ENCODE measurements at places on chromosomes 11 and 22.

DNA sequence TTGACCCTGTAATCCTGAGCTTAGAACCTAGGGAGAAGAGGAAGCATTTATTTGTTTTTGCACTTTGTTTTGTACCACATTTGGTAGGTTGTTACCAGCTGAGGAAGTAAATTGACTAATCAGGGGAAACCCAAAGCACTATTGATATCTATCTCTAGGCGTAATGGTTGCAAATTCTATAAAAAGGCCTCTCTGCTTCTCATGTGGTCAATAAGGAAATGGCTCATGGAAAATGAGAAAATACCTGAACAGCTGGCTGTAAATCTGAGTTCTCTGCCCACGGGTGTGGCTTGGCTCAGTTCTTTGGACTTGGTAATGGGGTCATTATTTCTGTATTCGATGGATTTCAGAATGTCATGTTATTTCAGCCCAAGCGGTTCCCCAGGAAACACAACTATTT is 42.4 kb downstream of the BARX2 start:
- DNase-seq: no peak

- no peak for DNase-seq
Observed at GRCh38 chr11:69892237-69892985, 73.2 kb upstream of the FGF3 start.

- DNase-seq: no peak
Observed at GRCh38 chr22:46047226-46047625, 70.3 kb upstream of the WNT7B start.

- no peak for DNase-seq
Observed at GRCh38 chr11:82191695-82192094, 542.0 kb downstream of the FAM181B start.

DNA sequence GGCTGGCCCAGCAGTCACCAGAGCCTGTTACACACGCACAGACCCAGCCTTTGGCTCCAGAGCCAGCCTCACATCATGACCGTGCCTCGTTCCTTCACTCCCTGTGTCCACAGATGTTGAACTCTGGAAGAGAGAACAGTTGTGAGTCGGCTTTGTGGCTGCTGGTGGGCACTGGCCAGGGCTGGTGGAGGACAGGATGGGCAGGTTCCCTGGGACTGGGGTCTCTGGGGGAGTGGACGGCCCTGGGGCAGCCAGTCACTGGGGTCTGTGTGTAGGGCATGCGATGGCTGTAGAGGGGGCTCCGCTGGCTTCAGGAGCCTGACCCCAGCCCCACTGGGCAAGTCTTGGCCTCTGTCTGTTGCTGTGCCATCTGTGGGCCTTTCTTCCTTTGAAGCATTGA is 1070.1 kb downstream of the BRD1 start:
- no peak for DNase-seq

DNA sequence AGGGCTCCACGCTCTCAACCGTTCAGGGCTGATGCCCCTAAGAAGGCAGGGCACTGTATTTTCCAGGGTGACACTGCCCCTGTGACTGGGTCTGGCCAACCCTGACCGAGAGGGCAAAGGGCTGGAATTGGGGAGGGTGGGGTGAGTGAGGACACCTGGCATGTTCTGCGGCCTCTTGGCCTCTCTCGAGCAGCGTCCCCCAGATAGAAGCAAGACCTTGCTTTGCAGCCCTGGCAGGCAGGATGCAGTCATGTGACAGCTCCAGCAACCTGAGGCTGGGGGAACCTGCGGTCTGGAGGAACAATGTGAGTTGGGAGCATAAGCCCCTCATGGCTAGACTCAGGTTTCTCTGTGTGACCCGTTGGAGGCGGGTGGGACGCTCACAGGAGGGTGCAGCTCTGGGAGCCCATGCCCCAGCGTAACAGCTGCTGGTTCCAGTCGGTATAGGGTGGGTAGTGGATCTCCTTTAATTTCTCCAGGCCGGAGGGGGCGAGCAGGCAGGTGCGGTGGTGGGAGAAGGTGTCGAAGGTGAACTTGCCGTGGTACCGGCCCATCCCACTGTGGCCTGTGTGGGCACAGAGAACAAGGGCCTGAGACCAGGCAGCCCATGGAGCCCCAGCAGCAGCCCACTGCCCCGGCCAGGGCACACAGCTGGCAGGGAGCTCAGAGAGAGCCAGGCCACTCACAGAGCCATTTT is 11.4 kb downstream of the ALDH3B2 start:
- no peak for DNase-seq

- DNase-seq: no peak
Observed at GRCh38 chr22:40685406-40685805, 6.1 kb downstream of the MCHR1 start.

DNA sequence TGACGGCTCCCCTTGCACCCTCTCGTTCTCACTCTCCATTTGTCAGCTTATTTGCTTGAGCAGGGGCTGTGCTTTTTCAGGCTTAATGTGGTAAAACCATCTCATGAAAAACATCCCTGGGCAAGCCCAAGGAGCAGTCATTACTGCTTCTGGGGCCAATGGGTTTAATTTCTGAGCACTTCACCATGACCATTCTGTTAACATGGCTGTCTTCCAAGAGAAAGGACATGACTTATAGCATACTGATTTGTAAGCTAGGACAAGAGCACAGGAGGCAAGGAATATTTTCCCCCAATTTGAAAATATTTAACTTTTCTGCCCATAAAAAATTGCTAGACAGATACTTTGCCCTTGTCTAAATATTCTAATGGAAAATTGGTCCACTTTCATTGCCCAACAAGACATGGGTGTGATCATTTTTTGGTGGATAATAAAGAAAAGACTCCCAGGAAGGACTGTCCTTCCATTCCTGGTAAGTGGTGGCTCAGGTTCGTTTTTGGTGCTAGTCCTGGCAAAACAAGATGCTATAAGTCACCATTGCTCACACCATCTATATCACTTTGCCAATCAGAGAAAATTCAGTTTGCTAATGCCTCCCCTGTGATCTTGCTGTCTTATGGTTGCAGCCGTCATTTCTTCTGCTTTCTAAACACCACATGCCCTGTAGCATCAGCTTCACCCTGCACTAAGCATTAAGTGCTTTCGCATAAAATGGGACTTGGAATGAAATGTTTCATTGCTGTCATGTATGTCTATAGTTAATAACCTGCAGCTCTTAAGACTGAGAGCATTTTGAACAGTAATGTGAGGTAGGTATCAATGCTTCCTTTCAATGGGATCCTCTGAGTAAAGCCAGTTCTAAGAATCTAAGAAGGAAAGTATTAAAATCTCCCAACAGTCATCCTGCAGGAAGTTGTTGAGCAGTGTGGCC is 108.5 kb downstream of the DBX1 start:
- DNase-seq: no peak

GRCh38 chr22:24937114-24937513 is 9.4 kb downstream of the LHFPL7 start:
- DNase-seq: no peak

DNA sequence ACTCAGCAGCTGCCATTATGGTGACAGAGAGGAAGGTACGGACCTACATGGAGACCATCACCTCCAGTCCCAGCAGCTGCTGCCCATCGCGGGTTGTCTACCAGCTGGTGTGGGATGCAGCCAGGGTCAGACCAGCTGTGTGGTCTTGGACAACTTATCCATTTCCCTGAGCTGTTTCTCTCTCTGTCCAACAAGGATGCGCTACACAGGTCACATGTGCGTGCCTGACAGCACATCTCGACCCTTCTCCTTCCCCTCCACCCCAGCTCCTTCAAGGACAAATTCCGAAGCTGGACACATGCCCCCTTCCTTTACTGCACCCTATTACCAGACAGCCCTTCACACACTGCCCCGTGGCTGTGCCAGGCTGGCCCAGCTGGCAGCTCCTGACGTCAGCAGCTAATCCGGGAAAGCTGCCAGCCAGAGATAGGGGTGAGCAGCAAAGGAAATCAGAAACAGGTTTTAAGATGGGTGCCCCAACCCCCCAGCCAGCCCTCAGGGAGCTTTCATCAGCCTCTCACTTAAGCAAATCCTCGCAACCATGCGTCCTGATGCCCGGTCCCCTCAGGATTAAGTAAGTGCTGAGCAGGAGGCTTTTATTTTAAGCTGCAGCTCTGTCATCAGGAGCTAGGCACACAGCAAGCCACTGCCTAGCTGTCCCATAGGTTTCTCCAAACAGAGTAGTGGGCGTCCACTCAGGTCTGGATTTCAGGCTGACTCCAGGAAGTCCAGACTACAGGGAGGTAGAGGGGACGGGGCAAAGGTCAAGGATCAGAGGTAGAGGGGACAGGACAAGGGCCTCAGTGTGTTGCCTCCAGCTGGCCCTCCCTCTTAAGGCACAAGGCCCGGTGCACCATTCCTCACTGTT is 20.3 kb downstream of the TEF start:
- peak; percentile 61 for DNase-seq

DNA sequence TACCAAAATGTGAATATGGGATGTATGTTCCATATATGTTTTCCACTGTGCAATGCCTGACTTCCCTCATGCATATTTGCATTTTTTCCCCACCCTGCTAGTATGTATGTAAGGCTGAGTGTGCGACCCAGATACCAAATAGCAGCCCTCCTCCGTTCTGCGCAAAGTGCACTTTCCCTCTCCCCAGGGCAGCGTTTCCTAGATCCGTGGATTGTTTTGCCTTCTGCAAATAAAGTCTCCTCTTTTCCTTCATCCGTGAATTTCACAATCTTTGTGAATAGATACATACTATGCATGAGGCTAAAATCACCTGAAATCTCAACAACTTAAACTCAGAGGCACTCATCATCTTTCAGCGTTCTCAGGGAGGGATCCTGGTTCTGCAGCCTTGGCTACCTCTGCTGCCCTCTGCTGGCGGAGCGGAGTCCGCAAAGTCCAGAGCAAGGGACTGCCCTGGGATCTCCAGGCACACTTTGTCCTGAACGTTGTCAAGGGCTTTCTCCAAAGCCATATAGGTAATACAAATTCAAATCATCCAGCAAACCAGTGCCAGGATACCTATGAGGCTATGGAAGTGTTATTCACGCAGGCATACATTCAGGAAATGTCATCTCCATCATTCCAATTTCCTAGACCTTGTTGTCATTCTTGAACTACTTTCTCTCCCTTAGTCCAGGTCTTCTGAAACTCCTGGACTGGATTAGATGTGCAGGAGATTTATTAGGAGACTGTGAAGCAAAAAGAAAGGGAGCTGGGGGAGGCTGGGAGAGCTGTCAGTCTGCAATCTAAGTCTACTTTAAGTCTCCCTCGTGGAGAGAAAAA is 53.1 kb downstream of the CNTF start:
- peak; percentile 20 for DNase-seq

DNA sequence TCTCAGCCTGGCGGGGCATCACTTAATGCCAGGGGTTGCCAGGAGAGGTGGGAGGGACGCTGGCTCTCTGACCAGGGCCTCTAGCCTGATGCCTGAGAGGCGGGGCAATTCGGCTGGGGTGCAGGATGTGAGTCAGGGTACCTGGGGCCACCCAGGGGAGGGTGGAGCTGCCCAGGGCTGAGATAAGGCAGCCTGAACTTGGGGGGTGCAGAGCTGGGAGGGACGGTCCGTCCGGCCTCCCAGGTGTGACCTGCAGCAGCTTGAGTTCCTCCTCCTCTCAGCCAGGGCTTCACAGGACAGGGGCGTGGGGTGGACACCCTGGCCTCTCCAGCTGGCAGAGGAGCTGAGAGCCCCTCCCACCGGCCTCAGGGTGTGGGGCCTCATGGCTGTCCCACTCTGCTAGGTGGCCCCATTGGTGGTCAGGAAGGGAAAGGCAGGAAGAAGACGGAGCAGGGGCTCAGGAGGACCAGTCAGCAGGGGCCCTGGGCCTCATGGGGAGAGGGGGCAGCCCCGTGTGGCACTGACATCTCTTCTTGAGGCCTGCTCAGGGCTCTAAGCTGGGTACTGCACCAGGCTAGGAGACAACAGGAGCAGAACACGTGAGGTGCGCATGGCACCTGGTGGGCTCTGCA is 942 bp upstream of the RPS6KA4 start:
- no peak for DNase-seq

Measured in D721Med (cell line).